ENCODE measurements at places on chromosomes 4 and X. TPM values are rescaled to one million over a fixed set of nuclear protein-coding genes. Genes with fewer than 3 reads are reported as not detected.
A peak's percentile ranks its signal among the peaks of the same experiment; 100 is the strongest.

AR gene
- total RNA-seq: 22.0 TPM

PHOX2B gene
- total RNA-seq: not detected

DNA sequence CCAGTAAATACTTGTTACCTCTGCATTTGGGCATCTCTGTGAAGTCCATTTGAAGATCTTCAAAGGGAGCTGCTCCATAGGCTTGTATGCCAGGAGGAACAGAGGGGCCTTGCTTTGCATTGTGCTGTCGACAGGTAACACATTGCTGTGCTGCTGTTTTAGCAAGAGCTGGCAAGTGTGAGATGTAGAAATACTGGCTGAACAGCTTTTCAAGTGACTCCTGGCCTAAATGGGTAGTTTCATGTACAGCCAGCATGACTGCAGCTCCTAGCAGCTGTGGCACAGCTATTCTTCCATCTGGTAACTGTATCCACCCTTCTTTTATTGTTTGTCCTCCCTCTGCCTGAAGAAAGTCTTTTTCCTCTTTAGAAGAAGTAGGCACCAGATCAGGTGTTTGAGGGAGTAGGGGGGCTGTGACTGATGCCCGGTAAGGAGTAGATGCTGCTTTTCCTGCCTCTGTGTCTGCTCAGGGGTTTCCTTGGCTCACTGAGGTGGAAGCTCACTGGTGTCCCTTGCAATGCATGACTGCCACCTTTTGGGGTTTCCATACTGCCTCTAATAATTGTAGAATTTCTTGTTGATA is 965.3 kb downstream of the CCSER1 start:
- DNase-seq: no peak

DNA sequence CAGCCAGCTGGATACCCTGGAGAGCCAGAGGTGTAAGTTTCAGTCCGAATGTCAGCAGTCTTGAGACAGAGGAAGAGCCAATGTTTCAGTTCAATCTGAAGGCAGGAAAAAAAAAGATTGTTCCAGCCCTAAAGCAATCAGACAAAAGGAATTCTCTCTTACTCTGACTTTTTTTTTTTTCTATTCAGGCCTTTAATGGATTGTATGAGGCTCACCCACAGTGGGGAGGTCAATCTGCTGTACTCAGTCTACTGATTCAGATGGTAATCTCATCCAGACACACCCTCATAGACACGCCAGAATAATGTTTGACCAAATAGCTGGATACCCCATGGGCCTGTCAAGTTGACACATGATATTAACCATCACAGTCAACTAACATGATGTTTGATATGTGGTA is 51.9 kb downstream of the TEX13A start:
- no peak for DNase-seq

DNA sequence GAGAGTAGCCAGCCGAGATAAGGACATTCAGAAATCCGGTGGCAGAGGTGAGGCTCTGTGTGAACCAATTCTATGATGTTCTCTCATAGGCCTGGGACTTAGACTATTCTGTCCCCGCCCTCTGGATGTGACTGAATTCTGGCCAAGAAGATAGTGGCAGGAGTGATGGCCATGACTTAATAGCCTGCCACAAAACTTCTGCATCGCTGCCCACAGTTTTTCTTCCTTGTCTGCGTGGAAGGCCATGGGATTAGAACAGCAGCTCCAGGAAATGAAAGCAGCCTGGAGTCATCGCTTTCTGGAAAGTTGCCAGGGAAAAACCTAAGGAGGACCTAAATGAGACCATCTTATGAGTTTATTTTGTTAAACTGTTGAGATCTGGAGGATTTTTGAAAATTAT is 134.7 kb downstream of the F11 start:
- no peak for DNase-seq

BEX1 gene
- total RNA-seq: 0.92 TPM

DNA sequence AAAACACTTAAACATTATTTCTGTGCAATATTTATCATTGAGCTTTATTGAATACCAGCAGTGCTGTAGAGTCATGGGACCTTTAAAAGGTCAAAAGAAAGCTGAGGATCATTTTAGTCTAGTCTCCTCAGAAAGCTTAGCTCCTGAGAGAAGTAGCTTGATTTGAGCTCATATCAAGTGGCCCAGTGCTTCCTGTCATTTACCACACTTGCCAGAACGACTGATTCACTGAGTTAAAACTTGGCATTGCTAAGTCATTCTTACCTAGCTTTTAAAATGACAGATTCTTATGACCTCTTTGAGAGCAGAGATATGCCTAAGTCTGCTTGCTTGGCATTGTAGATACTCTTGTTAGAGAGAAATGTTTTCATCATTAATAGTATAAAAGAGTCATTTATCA is 15.2 kb downstream of the SEPTIN11 start:
- no peak for DNase-seq

- DNase-seq: no peak
Observed at GRCh38 chr4:121873604-121874003, 3.3 kb upstream of the BBS7 start.

MAEA gene
- 83.8 TPM for total RNA-seq

GRCh38 chrX:107630031-107630689 is 1.9 kb downstream of the PRPS1 start:
- no peak for DNase-seq

DNA sequence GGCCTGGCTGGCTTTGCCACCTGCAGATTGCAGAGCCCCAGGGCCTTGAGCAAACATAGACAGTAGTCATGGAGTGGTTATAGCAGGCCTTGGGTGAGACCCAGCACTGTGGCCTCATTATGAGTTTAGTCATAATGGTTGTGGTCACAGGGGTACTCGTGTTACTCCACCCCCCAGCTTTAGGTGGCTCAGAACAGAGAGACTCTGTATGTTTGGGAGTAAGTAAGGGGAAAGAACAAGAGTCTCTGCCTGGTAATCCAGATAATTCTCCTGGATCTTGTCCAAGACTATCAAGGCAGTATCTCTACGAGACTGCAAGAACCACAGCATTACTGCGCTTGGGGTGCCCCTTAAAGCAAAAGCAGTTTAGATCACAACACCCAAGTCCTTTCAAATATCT is 62.3 kb upstream of the SCRG1 start:
- DNase-seq: no peak

PRRG1 gene
- 15.2 TPM for total RNA-seq

DNA sequence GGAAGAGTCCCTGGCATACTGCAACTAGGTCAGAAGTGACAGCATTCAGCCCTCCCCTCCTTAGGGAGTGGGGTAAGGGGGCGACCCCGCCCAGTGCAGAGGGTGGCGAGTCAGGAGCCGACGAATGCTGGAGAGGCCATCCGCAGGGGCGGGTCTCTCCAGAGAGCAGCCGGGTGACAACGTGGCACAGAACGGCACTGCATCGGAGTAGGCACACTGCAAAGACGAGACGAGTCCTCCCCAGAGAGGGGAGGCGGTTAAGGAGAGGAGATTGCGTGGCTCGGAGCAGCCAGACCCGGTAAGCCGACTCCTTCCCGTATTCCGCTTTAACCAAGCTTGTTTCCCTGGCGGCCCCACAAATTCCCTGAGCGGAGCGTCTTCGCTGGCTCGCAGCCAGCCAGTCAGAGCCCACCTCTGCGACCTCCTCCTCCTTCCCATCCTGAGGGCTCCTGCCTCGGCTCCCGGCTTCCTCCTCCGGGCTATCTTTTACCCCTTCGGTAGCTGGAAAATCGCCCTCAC is 54.9 kb downstream of the LINC00632 start:
- DNase-seq: peak; percentile 2

DNA sequence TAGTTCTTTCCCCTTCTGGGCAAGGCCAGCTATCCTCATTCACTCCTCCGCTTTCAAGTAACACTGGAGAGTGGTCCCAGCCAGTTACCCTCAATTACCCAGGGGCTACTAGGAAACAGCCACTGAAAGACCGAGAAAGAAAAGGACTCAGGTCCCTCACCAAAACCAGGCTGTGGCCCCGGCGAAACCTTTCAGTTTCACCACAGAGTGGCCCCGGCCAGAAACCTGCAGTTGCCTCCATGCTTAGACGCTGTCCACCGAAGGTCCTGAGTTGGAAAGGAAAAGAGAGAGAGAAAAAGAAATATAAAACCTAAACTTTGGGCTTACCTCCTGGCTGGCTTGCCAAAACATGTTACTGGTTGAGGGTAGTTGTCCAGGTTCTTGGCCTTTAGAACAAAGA is 5.0 kb upstream of the AREG start:
- DNase-seq: no peak

DNA sequence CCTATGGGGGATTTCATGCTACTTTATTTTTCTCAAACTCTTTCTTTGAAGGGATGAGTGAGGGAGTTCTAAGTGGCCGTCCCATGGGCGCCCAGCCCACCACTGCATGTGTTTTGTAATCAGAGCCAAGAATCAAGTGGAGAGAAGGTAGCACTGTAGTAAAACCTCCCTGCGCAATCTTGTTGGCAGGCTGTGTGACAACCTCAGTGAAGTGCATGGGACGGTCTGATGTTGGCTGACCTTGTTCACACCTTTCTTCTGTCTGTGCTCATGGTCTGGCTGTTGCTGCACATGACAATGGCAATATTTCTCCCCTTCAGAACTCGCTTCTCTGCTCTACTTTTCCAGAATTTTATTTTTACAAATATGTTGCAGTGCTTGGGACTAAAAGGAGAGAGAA is 71.2 kb upstream of the SHISA3 start:
- no peak for DNase-seq

DNA sequence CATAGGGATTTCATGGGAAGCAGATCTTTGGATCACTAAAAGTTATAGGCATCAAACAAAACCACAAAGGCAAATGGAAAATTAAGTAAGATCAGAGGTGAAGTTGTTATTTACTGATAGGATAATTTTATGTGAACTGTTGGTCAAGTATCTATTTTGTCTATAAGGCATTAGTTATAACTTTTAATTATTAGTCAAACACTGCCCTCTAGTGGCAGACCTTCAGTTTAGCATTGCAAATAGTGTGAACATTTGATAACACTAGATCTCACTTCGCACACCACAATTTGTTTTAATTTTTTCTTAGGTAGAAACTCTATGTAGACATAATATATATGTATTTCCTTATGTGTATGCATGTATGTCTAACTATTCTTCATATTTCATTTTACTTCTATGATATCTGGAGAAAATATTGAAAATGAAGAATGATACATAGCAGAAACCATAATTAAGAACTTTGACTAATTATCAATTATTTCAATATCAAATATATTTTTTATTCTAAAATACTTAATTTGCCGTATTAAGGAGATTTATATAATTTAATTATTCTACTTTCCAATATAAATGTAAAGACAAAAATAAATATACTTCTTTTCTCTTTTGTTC is 214.5 kb upstream of the TACR3 start:
- no peak for DNase-seq

DNA sequence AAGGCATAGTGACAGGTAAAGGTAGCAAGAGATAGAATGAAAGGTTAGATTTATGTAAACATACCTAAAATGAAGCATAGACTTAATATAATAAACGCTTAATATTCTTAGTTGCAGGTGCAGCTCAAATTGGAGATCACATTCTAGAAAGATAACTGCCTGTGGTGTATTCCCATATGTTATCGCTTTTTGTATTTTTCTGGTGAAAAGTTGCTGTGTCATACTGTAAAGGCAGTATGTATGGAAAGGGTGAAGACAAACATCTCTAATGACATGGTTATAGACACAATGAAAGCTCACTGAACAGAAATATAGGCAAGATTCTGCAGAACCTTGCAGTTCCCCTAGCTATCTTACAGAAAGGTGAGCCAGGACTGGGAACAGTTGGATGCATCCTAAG is 240.3 kb downstream of the DCLK2 start:
- DNase-seq: no peak

DNA sequence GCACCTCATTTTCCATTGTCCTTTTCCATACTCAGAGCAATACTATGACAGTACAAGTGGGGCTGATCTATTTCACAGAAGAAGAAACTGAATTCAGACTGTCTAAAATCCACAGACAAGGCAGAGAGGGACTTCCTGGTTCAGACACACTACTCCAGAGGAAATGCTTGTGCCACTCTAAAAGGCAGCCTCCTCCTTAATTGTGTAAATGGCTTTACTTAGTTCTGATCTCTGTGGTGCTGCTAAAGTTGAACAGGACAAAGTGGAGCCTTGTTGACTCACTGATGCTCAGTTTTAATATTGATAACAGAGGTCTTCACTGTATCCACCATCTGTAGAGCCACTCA is 122.4 kb downstream of the KIT start:
- no peak for DNase-seq

- no peak for DNase-seq
Observed at GRCh38 chrX:14941301-14941700, 68.1 kb downstream of the MOSPD2 start.

DNA sequence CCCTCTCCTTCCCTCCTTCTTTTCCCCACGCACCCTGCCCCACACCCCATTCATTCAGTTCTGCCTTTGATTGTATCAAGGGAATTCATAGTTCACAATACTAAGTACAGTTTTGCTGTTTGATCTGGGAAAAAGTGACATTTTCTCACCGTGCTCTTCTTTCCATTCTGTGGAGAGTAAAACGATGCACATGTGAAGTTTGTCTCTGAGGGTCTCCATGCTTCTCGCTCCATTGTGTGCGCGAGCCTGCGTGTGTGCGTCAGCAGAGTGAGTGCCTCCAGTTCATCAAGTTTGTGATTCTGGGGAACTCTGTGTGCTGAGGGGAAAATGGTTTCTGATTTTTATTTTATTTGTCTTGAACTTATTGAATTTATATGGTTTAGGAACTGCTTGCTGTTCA is 1.9 kb downstream of the STK26 start:
- DNase-seq: no peak

ANKRD50 gene
- total RNA-seq: 23.9 TPM
